ENCODE measurements at places on chromosomes 1 and 21.
A peak's percentile ranks its signal among the peaks of the same experiment; 100 is the strongest.

DNA sequence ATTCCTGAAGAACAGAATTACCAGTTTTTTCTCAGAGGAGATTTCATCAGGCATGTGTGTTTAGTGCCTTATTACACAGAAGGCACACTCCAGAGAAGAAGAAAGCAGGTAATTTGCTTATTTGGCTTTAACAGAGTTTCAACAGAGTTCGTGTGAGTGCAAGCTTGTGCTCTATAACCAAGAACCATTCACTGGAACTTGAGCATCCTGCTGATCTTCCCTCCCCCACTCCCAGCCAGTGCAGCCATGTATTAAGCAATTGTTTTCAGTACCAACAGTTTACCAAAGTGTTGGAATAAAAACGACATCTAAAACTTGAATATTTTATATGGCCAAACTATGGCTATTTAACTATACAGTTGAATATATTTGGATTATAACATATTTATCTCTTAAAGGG, 4.3 kb downstream of the MGST3 start:
- DNase-seq, result no peak

- no peak for DNase-seq
Measured at GRCh38 chr1:245043611-245043940, 111.2 kb upstream of the KIF26B start.

- no peak for DNase-seq
Measured at GRCh38 chr1:236149003-236149595, 6.8 kb downstream of the GPR137B start.

- peak; percentile 64 for DNase-seq
Measured at GRCh38 chr1:234978397-234979295, 150.0 kb downstream of the TOMM20 start.

- DNase-seq, result no peak
Measured at GRCh38 chr1:164165466-164165865, 393.5 kb upstream of the PBX1 start.

- DNase-seq, result no peak
Measured at GRCh38 chr1:117608115-117608615, 2.3 kb downstream of the TENT5C start.

DNA sequence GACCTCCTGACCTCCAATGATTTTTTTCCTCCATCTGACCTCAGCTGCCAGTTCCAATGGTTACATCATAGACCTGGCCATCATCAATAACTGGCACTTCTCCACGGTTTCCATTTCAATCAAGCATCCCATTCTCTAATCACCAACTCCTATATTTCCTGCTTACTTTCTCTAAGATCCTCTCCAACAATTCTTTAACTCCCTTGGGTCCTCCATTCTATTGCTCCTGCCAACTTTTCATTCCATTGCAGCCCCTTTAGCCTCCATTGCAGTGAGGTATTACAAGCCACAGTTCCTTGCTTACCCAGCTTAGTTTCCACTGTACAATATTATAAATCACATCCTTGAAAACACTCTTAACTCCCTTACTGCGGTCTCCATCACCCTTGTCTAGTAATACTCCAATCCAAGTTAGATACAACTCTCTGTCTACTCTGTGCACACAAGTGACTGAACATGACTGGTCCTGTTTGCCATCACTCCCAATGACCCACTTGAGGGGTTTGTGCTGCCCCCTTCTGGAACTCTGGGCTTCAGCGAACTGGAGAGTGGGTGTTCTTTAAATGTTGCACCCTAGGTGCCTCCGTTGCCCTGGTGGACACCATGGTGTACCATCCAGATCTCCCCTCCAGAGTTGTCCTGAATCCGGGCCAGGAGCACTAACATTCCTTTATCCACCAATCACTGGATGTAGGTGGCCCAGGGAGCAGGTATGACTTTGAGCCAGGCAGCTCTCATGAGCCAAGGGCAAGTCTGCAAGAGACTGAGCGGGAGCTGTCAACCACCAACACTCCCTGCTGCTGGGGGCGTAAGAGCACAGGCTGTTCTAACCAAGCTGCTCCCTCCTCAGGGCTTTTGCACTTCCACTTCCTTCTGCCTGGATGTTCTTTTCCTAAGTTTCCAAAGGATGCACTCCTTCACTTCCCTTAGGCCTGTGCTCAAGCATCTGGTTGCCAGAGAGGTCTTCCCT, 3.7 kb upstream of the FNDC7 start:
- no peak for DNase-seq

GRCh38 chr1:115469703-115470476, 131.8 kb upstream of the NGF start:
- DNase-seq, result peak; percentile 54

DNA sequence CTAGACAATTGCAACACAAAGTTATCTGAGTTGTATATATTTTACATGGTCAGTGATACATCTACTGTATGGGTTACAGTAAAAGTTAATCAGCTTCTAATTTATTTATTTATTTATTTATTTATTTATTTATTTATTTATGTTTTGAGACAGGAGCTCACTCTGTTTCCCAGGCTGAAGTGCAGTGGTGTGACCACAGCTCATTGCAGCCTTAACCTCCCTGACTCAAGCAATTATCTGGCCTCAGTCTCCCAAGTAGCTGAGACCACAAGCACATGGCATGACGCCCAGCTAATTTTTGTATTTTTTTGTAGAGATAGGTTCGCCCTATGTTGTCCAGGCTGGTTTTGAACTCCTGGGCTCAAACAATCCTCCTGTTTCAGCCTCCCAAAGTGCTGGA, 241.6 kb downstream of the PTPRC start:
- DNase-seq, result no peak

DNA sequence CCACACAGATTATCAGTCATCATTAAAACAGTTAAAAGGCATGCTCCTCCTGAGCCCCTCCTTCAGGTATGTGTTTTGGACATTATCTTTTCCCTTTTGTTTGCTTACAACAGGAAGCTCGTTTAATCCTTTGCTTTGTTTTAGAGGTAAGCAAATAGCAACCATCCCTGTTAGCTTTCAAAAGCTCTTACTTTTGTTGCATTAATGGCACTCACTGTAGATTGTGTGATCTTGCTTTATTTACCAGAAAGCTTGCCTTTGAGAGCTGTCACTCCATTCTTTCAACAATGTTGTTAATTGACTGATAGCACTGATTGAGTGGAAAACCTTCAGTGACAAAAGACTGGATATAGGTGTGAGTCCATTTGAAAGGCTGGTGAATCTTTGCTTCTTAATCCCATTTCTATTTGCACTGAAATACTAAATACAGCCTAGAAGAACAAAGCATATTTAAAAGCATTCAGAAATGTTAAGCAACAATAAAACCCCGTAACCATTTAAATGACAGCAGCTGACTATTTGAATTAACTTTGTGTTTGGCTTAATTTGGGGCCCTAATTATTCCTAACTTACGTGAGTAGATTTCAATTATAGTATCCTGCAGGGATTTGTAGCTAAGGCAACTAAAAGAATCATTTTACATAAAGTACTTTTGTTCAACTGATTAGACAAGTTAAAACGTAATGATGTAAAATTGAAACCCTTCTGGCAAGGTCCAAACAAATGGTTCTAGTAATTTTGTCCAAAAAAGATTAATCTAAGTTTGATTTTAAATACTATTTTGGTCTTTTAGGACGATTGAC, 48.3 kb downstream of the ADGRL2 start:
- no peak for DNase-seq

GRCh38 chr21:46048926-46049889, 48.7 kb upstream of the COL6A2 start:
- DNase-seq, result no peak

- DNase-seq, result no peak
Measured at GRCh38 chr1:172723251-172723650, 64.3 kb downstream of the FASLG start.

DNA sequence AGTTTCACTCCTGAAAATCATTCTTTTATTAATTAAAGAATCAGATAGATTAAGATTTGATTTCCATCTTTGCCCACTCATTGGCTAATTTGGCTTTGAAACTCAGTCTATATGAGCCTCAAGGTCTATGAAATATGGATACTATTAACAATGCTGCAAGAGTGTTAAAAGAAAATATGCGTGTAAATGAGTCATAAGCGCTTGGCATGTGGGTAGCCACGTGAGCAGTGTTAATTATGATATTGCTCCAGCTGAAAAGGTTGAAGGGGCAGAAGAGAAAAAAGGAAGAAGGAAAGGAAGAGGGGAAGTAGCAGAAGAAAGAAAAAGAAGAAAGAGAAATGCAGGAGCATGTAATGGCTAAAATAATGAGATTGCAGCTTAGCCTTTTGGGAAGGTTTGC, 151.4 kb downstream of the CHRM3 start:
- no peak for DNase-seq

DNA sequence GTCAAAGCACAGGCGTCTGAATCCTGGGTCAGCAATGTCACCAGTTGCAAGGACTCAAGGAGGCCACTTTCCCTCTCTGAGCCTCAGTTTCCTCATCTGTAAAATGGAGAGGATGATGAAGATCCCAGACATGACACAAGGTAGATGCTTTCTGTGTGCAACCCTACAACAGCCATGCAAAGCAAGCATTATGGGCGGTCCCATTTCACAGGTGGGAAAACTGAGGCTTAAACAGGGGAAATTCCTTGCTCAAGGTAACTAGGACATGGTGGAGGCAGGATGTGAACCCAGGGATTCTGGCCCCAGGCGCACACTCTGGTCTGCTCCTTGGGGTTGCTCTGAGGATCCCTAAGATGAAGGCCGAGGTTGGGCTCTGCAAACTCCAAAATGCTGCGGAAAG, 311.0 kb downstream of the PTPRU start:
- no peak for DNase-seq

GRCh38 chr1:12760256-12760795, 13.2 kb upstream of the PRAMEF12 start:
- DNase-seq, result no peak

DNA sequence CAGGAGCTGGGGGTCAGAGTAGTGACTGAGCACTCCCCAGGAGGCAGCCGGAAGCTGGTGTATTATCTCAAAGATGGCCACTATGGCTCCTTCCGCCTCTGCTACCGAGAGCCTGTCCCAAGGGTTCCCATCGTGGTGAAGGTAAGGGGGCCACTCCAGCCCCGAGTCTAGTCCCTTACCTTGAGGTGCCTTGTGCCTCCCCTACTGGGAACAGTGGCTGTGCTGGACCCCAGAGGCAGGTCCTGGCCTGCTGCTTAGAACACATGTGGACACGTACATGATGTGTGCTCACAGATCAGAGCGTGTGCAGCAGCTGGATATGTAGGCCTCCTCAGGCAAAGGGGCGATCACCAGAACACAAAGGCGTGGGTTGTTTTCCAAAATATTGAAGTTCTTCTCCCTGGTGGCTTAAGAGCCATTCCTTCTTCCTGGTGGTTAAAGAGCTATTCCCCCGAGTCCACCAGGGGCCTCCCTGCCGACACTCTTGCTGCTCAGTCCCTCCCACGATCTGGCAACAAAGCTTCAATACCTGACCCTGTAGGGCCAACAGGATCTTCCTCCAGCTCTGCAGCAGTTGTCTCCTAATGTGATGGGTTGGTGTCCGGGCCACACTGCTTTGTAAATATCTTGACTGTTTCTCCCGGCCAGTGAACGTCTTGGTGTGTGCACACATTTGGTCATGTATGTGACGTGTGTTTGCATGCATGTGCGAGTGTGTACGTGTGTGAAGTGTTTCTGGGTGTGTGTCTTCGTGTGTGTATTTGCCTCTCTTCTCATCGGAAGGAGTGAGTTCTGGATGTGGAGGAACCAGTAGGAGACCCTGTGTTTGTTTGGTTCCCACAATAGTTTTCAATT, 68.4 kb upstream of the TINAGL1 start:
- DNase-seq, result no peak

DNA sequence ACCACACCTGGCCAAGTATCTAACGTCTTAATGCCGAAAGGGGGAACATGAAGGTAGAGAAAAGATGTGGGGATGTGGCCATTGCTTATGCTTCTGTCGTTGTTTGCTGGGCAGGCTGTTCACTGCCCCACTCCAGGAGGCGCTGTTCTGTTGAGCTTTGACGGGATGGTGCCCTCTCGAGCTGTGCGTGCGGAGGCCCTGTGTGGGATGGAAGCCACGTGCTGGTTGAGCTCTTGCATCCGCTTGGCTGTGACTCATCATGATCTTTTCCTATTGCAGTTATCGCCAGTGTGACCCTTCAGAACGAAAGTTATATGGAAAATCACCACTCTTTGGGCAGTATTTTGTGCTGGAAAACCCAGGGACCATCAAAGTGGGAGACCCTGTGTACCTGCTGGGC, 26.3 kb downstream of the MTARC1 start:
- no peak for DNase-seq

- peak; percentile 53 for DNase-seq
Measured at GRCh38 chr1:248686815-248687214, 15.8 kb downstream of the OR14I1 start.

GRCh38 chr1:43835082-43836021, 98.2 kb upstream of the ARTN start:
- no peak for DNase-seq

GRCh38 chr1:70071601-70072000, 133.8 kb downstream of the LRRC40 start:
- DNase-seq, result no peak

- no peak for DNase-seq
Measured at GRCh38 chr1:39395357-39395831, 96.0 kb upstream of the BMP8A start.

DNA sequence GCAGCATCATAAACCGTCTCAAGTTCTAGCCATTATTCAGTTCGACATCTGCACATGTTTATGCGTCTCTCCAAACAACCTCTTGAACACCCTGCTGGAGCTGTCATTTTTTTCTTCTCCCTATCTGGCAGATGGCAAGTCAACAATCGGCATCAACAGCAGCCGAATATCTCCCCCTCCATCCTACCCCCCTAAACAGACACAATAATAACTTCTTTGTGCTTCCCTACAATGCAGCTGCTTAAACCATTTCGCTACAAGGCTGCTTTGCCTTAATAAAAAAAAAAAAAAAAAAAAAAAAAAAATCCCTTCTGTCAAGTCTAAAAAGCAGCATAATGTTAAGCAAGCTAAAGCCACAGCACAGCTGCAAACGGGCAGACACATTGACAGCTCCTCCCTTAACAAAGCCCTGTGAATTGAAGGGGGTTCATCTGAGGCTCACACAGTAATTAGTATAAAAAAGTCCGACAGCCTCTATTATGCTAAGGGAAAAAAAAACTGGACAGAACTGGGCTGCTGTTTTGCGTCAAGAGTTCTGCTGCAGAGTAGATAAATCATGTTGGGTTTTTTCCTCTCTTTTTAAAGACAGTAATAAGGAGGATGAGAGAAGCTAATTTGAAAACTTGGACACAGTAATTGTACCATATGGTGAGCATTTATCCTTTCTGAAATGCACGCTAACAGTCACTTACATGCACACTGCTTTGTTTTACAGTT, 136.4 kb downstream of the AKT3 start:
- DNase-seq, result no peak

- no peak for DNase-seq
Measured at GRCh38 chr1:244207042-244207934, 156.2 kb downstream of the ZBTB18 start.

- no peak for DNase-seq
Measured at GRCh38 chr1:246447501-246447900, 59.6 kb downstream of the SMYD3 start.
